ENCODE measurements at places on chromosomes 3 and 15. TPM values are rescaled to one million over a fixed set of nuclear protein-coding genes. Genes with fewer than 3 reads are reported as not detected.

- no peak for DNase-seq
Measured at GRCh38 chr3:189317911-189318310, 146.1 kb downstream of the TPRG1 start.

- no peak for DNase-seq
Measured at GRCh38 chr3:140294058-140294457, 359.1 kb downstream of the CLSTN2 start.

- no peak for DNase-seq
Measured at GRCh38 chr3:45688194-45688881, 858 bp upstream of the SACM1L start.

Gene DGKG
- 2.3 TPM for polyA plus RNA-seq

Gene CHL1
- 5.8 TPM for polyA plus RNA-seq

- no peak for DNase-seq
Measured at GRCh38 chr3:18132991-18133390, 292.1 kb downstream of the SATB1 start.

- DNase-seq, result no peak
Measured at GRCh38 chr15:50747523-50747922, 18.0 kb downstream of the SPPL2A start.

DNA sequence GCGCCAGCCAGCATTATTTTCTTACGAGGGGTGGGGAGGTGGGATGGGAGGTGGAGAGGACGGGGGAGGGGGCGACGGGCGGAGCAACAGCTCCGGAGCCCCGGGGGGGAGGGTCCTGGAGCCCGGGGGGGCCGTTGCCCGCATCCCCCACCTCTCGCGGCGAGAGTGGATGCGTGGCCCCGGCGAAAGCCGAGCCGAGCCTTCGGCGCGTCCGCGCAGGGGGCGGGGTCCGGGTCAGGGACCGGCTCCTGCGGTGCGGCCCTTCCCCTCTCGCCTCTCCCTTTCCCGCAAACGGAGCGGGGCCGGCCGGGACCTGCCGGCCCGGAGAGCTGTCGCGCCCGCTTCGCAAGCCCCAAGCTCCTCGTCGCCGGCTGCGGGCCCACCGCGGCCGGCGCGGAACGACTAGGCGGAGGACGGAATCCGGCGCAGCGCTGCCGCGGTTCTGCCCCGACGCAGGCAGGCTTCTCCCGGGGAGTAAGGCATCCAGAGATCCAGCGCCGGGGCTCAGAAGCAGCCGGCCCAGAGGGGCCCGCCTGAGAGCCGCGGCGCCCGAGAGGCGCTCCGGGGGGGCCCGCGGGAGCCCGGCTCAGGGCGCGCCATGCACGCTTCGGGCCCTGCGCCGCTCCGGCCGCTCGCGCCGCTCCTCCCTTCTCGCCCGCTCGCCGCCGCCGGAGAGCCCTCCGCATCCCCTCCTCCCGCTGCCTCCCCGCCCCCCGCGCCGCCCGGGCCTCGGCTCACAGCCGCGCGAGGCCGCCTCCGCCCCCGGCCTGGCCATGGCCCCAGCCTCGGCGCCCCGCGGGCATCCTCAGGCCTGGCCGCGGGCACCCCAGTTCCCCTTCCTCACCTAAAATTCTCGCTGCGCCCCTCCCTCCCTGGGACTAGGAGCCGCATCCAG lies 459 bp upstream of the ADCY5 start:
- peak; percentile 73 for DNase-seq

Gene PPARG
- 5.3 TPM for polyA plus RNA-seq

Gene LRRN1
- polyA plus RNA-seq, result 75.2 TPM

- DNase-seq, result no peak
Measured at GRCh38 chr15:78810003-78810361, 1.3 kb downstream of the ADAMTS7 start.

DNA sequence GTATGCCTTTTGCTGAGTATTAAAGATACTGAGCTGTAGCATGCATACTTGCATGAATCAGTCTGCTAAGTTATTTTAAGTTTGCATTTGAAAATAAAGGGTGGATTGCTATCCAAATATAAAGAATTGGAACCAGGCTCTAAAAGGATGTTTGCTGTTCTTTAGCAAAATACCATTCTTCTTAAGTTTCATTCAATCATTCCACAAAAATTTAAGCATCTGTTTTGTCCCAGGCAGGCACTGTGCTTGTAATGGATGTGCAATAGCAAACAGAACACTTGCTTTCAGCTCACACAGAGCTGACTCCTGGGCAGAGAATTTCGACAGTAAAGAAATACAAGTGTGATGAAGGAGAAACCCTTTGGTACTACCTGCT lies 151.1 kb downstream of the PGPEP1L start:
- peak; percentile 85 for DNase-seq

Gene GOLGA8F
- polyA plus RNA-seq, result not detected

DNA sequence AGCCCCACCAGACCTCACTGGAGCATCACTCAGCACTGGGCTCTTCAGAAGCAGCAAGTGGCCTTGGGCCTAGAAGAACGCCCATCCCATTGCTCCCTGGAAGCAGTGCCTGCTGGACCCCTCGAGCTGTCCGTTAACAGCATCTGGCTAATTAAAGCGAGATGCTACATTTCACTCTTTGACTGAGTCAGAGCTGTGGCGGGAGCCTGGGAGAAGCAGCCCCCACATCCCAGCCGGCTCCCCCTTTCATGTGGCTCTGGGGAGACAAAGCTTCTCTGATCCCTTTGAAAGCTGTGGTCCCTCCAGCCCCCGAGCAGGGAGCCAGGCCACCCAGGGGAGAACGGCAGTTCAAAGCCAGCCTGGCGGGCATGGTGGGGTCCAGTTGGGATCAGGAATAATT lies 103.7 kb downstream of the MEGF11 start:
- DNase-seq, result no peak

- DNase-seq, result no peak
Measured at GRCh38 chr15:50330921-50331320, 24.1 kb downstream of the GABPB1 start.

DNA sequence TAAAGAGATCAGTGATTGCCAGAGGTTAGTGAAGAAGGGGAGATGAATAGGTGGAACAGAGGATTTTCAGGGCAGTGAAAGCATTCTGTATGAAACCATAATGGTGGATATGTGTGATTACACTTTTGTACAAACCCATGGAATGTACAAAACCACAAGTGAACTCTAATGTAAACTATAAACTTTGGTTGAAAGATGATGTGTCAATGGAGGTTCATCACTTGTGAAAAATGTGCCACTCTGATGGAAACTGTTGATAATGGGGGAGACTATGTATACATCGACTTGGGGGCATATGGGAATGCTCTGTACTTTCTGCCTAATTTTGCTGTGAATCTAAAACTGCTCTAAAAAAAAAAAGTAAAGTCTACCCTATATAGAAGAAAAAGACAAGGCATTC lies 68.7 kb upstream of the ARHGEF3 start:
- DNase-seq, result no peak

DNA sequence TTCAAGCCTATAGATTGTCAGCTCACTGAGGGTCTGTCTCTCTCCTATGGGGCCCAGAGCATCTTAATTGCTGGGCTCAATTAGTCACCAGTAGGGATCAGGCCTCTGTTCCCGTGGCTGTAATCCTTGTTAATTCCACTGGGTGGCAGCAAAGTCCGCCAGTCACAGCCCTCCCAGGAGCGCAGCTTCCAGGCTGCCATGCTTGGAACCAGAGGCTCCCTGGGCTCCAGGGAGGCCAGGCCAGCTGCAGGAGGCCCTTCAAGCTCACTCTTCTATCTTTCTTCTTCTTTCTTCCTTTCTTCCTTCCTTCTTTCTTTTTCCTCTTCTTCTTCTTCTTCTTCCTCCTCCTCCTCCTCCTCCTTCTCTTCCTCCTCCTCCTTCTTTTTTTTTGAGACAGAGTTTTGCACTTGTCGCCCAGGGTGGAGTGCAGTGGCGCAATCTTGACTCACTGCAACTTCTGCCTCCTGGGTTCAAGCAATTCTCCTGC lies 14.4 kb downstream of the RNU5B-1 start:
- DNase-seq, result peak; percentile 91

Gene AMOTL2
- 50.7 TPM for polyA plus RNA-seq

- DNase-seq, result no peak
Measured at GRCh38 chr15:61682891-61683735, 377.1 kb downstream of the VPS13C start.

DNA sequence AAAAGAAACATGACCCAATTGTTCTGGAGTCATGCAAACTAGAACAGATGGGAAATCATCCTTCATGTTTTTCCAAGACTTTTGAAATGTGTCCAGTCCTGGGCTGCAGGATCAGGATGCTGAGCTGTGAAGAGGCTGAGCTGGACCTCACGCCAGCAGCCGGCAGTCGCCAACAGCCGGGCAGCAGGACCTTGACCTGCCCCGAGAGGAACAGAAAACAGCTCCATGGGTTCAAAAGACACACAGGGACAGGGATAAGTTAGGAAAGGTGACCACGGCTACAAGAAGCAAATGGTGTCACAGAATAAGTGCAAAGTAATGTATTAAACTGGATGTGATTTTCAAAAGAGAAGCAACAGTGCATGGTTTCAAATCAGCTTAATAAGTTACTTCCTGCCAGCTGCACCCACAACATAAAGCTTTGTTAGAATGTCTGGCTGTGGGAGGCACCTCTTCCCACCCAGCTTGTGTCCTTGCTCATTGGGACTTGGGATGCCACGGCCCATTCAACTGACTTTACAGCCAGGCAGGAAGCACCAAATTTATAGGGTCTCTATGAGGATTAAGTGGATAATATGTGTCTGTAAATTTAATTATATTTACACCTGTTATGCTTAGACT lies 266.4 kb downstream of the GABRG3 start:
- peak; percentile 21 for DNase-seq

GRCh38 chr3:62201438-62202035 lies 171.8 kb downstream of the FEZF2 start:
- DNase-seq, result peak; percentile 16

DNA sequence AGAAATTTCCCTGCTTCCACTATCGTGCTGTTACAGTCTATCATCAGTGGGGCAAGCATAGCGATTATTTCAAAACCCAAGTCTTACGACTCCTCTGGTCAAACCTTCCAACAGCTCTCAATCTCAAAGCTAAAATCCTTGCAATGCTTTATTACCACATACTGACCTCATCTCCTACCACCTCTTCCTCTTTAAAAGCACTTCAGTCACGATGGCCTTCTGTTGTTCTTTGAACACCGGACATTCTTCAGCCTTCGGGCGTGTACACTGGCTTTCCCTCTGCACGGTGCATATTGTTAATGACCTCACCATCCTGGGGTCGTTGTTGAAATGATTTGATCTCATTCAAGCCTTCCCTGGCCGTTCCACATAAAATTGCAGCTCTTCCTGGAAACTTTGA lies 31.1 kb downstream of the MAGEL2 start:
- DNase-seq, result no peak

Gene CCDC54
- polyA plus RNA-seq, result 3.4 TPM

DNA sequence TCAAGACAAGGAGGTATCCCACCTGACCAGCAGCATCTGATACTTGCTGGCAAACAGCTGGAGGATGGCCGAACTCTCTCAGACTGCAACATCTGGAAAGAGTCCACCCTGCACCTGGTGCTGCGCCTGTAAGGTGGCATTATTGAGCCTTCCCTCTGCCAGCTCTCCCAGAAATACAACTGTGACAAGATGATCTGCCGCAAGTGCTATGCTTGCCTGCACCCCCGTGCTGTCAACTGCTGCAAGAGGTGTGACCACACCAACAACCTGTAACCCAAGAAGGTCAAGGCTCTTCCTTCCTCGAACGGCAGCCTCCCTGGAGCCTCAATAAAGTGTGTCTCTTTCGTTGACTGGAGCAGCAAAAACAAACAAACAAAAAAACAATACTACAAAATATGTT lies 2.2 kb upstream of the SLC4A7 start:
- DNase-seq, result no peak

DNA sequence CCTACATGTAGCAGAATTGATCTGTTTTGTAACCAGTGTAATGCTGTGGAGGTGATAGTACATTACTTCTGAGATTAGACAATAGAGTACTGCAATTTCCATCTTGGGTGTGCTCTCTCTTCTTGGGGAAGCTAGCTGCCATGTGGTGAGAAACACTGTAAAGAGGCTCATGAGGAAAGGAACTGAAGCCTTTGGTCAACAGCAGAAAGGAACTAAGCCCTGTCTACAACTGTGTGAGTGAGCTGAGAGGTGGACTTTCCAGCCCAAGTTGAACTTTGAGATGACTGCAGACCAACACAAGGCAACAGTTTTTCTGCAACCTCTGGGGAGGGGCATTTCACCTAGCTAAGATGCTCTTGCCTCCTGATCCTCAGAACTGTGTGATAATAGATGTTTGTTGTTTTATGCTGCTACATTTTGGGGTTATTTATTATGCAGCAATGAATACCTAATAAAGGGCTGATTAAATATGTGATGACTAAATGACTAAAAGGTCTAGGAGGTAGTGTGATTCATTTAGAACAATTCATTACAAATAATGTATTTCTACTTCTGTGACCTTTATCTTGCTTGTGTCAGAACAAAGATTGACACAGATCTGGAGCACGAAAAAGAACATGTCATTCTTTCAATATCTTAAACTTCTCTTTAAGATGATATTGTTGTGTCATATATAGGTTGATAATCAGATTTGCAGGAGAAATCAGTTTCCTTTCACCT lies 121.6 kb upstream of the THRB start:
- no peak for DNase-seq

GRCh38 chr3:146777941-146778340 lies 172.8 kb upstream of the PLSCR5 start:
- DNase-seq, result no peak

Gene GUCA1C
- not detected for polyA plus RNA-seq

GRCh38 chr3:25690768-25691533 lies 26.2 kb upstream of the TOP2B start:
- no peak for DNase-seq

DNA sequence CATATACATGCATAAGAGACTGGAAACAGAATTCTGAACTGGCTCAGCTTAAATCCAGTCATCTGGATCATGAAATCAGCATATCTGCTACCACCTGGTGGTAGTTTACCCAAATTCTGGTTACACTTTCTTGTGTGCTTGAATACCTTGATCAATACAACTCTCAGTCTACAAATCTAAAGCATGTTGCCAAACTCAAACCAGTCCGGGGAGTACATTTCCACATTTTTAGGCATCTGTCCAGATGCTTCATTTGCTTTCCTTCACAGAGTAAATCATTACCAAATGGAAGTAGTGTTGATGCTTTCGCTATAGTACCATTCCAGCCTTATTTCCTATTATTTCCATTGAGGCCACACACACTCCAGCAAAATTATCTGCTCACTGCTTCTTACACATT lies 126.4 kb downstream of the P2RY1 start:
- DNase-seq, result no peak
